Activated CD4-positive, alpha-beta T cell treated with anti-CD3 and anti-CD28 coated beads, Interleukin-2, amount 50 U/mL, for 24 hours (primary cell): ENCODE measurements at places on chromosomes 7 and 10.

DNA sequence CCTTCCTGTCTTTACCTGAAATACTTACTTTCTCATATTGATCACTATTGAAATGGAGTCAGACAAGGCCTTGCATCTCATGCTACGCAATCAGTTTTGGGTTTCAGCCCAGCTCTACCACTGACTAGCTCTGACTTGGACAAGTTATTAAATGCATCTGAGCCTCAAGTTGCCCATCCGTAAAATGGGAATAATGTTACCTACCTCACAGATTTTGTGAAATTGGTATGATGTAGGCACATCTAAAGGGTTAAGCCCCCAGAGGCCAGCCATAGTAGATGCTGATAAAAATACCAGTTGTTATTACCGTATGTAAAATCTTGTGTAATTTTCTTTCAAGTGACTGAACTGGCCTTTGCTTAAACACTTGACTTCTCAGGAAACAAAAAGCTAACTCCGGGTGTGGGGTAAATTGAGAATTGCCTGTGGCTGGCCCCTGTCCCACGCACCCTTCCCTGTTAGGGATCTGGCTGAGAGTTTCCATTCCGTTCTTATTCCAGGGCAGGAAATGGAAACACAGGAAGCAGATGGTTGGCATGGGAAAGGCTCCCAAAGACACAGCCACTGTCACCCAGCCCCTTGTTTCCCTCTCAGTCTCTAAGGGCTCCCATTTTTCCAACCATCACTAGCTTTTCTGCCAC is 7.5 kb downstream of the DUSP5 start:
- DNase-seq = no peak

GRCh38 chr7:114183311-114184088 is 231.1 kb upstream of the FOXP2 start:
- no peak for DNase-seq

DNA sequence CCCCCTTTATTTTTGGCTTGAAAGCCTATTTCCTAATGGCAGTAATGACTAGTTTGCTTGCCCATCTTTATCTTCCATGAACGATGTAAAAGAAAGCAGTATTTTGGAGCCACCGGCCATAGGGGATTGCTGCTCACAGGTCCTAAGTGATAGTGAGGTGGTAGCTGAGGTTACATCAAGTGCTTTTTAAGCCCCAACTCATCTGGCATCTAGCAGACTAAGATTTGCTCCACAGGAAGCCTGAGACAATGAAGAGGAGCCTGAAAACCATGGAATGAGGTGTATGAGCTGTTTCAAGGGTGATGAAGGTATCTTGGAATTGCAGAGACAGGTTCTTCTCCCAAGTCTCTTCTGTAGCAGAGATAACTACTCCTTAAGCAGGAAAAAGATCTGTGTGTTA is 496.3 kb downstream of the XPNPEP1 start:
- no peak for DNase-seq

DNA sequence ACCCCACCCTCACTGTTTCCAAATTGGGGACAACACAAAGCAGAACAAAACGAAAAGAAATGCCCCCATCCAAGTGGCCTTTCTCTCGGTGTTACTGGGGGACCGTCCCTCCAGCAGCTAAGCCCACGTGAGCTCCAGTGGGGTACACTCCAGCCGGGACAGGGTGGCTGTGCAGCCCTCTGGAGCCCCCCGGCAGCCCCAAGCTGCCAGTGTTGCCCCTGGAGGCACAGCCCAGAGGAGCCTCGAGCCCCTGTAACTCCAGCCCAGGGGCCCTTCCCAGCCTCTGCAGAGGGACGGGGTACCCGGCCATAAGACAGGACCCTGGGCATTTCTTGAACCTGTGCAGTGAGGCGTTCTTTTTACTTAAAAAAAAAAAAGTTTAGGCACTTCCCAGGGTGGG is 124.5 kb upstream of the KCTD7 start:
- no peak for DNase-seq

- DNase-seq = no peak
These were observed 82.3 kb downstream of the HTR7 start for GRCh38 chr10:90775351-90776028.

- no peak for DNase-seq
These were observed 26.7 kb upstream of the CROT start for GRCh38 chr7:87318741-87319140.

DNA sequence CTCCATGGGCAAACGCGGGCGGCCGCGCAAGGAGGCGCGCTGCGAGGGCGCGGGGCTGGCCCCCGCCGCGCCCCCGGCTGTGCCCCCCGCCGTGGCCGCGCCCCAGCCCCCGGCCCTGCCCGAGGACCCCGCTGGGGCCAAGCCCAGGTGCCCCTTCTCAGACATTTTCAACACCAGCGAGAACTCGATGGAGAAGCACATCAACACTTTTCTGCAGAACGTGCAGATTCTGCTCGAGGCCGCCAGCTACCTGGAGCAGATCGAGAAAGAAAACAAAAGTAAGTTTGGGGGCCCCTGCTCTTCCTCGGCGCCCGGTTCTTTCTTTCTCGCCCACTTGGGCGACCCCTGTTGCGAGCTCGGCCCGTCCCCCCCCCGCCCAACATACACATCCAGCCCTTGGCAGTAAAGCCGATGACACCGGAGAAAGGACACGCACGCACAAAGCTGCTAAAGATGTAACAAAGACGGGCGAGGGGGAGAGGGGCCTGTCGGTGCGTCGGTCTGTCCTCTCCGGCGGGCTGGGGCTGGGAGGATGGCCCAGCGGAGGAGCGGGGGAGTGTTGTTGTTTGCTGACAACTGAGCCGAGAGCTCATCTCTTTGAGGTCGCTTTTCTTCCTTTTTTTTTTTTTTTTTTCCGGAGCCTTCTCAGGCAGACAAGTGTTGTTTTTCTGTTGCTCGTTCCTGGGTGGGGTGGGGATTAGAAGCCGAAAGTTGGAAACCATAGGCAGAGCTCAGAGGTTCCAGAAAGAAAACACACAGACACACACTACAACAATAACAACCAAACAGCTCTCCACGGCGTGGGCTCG is 604 bp downstream of the MXI1 start:
- DNase-seq = peak; percentile 17

DNA sequence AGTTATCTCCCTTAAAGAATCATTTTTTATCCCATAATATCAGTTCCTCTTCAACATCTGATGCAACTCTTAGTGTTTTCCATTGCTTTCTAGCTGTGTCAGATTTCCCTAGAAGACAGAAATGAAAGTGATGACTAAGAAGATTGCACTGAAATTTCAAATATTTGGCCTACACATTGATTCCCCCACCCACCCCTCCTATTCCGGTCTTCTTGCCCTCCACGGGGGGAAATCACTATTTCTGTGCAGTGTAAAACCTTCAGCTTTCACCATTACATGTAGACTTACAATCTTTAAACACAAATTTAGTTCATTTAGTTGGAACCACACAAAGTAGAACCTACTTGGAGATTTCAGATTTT is 63.7 kb upstream of the IL6 start:
- no peak for DNase-seq

GRCh38 chr10:127496035-127496434 is 53.1 kb upstream of the NPS start:
- DNase-seq = no peak

DNA sequence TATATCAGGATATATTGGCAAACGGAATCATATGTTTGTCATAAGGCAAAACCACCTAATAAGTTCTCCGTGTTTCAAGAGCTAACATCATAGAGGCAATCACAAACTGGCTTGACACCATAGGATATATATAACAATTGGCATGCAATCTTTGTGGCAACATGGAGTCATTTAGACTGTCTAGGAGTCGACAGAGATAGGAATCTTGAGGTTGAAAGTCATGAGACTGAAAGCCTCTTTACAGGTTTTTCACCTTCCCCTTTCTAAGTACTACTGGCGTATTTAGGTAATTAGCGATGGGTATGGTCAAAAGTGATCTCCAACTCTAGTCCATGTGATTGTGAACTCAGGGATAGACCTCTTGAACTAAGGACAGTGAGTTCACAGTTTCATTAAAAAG is 63.7 kb downstream of the THSD7A start:
- DNase-seq = no peak

GRCh38 chr10:107553470-107553869 is 389.0 kb upstream of the SORCS1 start:
- no peak for DNase-seq

GRCh38 chr10:77264107-77264506 is 373.5 kb downstream of the KCNMA1 start:
- DNase-seq = no peak

DNA sequence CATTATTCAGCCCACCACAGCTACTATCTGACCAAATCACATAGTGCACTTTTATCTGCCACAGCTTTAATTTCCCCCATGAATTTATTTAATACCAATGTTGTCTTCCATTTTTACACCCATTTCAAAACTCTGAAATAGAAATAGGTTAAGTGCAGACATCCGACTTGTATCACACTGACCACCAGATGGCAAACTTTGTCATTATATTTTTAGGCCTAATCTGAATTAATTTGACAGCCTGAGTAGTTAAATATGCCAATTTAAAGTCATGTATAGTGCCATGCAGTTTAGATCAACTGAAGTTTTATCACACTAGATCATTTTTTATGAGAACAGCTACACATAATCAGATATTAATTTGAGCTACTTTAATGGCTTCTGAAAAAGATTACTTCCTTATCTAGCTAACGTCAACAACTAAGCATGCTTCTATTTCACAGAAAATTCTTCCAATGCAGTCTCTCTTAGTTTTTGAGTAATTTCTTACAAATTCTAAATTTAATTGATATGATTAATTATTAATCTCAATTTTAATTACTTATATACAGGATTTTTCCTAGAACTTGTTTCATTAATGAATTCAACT is 566.4 kb downstream of the GFRA1 start:
- DNase-seq = no peak

GRCh38 chr10:48363617-48364355 is 57.3 kb downstream of the MAPK8 start:
- peak; percentile 7 for DNase-seq

DNA sequence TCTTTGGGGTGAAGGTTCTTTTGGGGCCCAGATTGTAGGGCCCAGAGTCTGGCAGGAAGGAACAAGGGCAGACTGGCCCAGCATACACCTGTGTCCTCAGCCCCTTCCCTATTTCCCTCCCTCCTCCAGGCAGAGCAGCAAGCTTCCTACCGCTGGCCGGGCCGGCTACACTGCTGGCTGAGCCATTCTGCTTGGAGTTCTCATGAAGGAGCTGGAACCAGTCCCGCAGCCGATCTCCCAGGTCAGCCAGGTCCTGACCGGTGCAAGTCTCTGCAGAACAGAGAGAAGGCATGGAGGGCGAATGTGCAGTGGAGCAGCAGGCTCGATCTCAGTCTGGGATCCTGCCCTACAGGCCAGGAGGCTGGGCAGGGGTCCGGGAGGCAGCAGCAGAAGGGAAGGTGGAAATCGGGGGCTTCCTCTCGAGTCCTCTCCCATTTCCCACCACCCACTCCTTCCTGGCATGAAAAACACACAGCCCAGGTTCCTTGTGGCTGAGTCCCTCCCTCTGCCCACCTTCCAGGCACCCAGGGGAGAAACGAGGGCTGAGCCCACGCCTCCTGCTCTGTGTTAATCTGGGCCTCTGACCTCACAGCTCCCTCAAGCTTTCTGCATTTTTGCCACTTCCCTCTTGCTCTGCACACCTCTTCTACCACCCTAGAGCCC is 20.8 kb downstream of the SPOCK2 start:
- no peak for DNase-seq

GRCh38 chr10:112235920-112236319 is 47.3 kb upstream of the TECTB start:
- no peak for DNase-seq

DNA sequence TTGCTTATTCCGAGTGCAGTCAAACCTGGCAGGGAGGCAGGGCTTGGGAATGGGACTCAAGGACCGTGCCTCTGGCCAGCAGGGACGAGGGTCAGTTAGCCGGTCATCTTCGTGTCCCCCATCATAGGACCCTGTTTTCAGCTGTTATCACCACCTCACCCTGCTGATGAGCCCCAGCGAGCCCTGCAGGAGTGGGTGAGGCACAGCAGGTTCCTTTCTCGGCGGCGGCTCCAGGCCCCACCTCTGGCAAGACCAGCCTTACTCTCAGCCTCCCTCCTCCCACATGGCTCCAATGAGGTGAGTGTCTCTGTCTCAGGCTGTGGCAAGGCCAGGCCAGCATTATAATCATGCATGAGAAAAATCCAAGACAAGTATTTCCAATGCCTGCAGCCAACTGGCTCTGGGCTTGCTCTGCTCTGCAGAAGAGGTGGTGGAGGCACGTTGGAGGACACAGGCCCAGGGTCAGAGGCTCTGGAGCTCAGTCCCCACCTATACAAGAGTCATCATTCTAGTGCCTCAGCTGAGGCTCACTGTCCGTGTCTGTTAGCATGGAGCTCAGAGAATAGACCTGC is 15.7 kb downstream of the PKD1L1 start:
- DNase-seq = no peak

GRCh38 chr7:139999516-139999915 is 63.2 kb downstream of the PARP12 start:
- no peak for DNase-seq

DNA sequence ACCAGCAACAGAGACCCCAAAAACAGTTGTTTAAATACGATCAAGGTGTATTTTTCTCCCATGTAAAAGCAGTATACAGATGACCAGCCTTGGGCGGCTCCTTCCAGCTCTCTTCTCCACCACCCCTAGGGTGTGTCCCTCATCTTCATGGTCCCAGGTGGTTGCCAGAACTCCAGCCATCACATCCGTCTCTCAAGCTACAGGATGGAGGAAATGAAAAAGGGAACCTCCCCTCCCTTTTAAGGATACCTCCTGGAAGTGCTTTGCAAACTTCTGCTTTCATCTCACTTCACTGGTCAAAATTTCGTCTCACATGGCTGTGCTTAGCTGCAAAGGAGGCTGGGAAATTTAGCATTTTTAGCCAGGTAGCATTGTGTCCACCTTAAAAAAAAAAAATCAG is 59.3 kb downstream of the C10orf105 start:
- DNase-seq = no peak

- no peak for DNase-seq
These were observed 148.4 kb downstream of the TCERG1L start for GRCh38 chr10:131162866-131163843.

DNA sequence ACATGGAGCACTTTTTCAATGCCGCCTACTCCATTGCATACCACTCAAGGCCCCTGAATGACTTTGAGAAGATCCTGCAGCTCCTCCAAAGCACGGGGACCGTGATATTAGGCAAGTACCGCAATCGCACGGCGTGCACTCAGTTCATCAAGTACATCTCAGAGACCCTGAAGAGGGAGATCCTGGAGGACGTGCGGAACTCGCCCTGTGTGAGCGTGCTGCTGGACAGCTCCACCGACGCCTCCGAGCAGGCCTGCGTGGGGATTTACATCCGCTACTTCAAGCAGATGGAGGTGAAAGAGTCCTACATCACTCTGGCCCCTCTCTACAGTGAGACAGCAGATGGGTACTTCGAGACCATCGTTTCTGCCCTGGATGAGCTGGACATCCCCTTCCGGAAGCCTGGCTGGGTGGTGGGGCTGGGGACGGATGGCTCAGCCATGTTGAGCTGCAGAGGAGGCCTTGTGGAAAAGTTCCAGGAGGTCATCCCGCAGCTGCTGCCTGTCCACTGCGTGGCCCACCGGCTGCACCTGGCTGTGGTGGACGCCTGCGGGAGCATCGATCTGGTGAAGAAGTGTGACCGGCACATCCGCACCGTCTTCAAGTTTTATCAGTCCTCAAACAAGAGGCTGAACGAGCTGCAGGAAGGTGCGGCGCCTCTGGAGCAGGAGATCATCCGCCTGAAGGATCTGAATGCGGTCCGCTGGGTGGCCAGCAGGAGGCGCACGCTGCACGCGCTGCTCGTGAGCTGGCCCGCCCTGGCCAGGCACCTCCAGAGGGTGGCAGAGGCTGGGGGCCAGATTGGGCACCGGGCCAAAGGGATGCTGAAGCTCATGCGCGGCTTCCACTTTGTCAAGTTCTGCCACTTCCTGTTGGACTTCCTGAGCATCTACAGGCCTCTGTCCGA is 12.7 kb upstream of the ATP6V0E2 start:
- no peak for DNase-seq
